ENCODE measurements at places on chromosomes 5 and 9.

- peak; percentile 60 for DNase-seq
Measured at GRCh38 chr9:2241836-2242741, 226.9 kb downstream of the SMARCA2 start.

DNA sequence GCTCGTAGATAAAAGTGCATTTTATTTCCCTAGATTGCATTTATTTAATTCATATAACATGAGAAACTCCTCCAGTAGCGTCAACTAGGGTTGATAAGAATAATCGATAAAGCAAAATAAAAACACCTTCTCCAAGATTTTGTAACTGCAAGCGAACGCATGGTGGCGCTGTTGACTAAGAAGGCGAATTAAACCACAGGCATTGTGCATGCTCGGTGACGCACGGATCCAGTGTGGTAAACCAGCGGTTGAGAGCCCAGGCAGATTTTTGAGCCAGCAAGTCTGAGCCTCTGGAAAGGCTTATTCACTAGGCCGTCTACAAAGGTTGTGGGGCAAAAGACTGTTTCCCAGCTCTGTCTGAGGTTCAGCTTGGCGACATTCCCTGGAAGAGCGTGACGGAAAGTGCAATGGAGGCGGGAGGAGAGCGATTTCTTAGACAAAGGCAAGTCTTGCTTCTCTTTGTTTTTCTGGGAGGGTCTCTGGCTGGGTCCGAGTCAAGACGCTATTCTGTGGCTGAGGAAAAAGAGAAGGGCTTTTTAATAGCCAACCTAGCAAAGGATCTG lies at the start of gene PCDHB3:
Gene PCDHB3, plus strand, starts transcription at position 231 of the 563 bp plus-strand sequence. Its CDS starts 177 bp downstream, at position 408.
- peak; percentile 39 for DNase-seq

DNA sequence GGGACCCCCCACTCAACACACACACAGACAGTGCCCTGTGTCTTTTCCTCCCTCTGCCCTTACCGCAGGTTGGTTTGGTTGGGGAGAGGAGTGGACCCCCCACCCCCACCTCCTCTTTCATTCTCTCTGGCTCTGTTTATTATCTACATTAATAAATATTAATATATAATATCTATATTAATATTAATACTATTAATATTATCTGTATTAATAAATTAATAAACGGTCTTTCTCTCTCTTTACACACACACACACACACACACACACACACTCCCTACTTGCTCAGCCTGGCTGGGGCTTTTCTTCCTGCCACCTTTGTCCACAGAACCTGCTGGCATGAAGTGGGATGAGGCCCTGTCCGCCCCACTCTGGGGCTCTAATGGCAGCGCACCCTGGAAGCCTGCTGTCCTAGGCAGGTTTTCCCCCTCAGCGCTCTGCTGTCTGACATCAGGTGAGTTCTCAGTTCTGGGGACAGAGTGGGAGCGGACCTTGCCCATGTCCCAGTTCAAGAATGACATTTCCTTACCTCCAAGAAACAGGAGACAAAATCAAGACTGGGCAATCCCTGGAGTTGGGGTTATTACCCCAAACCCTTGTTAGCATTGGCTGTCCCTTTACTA lies 10.5 kb upstream of the SMIM32 start:
- no peak for DNase-seq

DNA sequence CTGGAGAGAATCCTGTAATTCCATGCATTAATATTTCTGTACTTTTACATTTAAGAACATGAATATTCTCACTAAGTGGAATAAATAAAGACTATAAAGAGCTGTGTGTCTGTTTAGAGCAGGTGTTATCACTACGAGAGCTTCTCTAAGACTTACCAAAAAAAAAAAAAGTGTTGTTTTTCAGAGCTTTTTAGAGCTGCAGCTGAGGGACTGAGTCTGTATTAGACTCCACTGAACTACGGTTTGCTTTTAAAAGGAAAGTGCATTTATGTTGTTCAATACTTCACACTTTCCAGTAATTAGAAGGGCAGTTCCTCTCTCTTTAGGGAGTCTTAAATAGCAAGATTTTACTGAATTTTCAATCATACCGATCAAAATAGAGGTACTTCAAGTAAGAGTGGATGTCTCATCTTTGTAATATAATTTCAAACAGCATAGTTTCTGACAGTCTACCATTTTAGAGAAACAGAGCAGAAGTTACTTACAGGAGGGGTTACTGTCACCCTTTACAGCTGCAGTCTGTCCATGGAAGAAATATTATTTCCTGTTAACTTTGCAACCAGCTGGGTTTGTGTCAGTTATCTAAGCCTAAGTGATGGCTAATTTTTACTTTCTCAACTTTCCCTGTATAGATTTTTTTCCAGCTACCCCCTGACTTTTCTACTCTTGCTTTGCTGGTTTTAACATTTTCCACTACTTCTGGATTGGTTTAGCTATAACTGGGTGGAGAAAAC lies 2.4 kb downstream of the SYK start:
- no peak for DNase-seq

DNA sequence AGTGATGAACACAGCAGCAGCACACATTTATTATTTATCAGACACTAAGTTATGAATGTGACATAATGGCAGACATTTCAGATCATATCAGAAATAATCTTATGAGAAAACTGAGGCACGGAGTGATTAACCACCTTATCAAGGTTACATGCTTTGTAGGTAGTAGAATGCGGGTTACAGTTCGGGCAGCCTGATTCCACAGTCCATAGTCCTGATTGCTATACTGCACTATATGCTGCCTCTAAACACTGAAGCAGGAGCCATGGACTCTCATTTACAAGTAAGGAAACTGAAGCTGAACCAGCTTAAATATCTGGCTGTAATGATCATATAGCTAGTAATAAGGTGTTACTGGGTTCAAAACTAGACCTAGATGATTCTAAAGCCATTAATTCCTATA lies 291.3 kb upstream of the ADAMTSL1 start:
- DNase-seq = no peak

DNA sequence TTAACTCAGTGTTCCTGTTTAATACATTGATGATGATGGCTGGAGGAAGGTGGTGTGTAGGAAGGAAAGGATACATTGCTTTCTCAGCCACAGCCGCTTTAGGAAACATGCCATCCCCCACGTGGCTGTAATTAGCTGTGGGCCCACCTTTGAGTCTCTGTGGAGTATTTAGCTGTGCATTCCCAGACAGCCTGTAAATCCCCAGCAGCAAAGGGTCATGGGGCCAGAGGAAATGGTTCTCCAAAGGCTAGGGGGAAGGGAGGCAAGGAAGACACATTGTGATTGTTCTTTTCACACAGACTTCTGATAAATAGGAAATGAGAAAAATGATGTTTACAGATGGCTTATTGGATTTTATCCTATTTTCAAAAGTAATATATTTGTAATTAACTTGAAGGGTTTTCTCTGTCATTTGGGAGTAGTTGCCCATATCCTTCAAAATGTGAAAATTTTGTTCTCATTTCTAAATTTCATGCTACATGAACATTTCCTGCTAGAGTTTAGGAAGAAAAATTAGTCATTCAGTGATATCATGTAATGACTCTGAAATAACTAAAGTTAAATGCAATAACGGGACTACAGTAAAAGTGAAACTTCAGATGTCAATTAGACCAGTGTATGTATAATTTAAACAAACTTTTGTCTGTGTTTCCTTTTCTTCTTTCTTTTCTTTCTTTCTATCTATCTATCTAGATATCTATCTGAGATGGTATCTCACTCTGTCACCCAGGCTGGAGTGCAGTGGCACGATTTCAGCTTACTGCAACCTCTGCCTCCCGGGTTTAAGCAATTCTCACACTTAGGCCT lies 24.3 kb upstream of the F2R start:
- no peak for DNase-seq

DNA sequence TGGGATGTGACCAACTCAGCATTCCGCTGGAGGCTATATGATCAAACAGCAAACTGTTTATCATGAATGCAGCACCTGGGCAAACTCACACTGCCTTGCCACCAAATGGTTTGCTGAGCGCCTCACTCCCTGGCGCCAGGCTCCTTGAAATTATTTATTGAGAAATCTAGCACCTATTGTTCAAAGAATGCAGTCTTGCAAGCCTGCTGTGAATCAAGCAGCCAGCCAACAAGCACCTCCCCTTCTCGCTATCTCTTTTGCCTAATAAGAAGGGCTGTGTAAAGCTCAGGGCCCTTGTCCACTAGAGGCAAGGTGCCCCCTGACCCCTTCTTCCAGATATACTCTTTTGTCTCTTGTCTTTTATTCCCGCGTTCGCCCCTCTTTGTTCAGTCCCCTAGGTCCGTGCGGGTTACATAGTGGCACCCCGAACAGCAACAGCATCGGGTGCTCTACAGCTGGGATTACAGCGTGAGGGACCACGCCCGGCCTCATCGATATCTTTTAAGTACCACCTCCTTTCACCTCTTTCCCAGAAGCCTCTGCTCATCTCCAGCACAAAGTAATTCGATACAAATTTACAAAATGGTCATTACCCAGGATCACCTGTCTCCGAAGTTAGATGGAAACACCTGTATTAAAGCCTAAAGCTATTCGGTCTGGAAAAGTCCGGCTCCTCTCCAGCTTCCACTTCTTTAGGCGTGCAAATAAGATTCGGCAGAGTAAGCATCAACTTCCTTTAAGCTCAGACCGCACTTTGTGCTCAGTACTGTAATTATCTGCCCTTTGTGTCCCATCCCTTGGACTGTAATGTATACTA lies 896 bp downstream of the RIGI start:
- DNase-seq = peak; percentile 32

GRCh38 chr5:41527201-41527779 lies 16.9 kb upstream of the PLCXD3 start:
- no peak for DNase-seq

DNA sequence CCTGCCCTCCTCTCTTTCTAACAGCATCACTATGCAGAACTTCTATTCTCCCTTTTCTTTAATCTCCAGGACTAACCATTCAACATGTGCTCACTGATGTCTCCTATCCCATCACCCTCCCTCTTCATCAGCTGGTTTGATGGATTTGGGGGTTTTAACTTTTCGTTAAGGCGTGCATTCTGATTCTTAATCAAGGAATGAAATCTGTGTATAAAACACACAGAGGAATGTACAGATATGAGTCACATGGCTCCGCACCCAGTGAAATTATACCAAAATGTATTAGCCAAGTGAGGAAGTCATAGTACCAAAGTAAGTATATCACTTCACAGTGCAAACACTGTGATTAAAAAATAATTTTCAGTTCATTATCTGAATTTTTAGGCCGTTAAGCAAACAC lies 35.2 kb downstream of the MARCHF11 start:
- no peak for DNase-seq

DNA sequence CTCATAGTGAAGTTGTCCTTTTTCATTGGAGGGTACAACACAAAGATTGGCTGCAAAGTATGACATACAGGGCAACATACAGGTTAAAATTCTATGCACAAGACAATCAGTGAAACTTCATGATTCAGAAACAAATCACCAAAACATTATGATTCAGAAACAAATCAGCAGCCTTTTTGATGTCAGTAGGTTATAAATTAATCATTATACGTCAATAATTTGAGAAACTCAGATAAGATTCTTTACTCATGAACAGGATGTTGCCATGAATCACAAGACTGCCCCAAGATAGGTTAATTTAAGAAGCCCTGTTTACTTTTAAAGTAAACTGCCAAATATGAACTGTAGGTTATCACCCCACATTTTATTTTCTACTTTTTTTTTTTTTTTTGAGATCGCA lies 62.2 kb upstream of the IL33 start:
- DNase-seq = no peak

- no peak for DNase-seq
Measured at GRCh38 chr5:103847060-103847459, 284.5 kb upstream of the NUDT12 start.

GRCh38 chr9:16406526-16407225 lies 463.8 kb downstream of the BNC2 start:
- DNase-seq = no peak

- DNase-seq = no peak
Measured at GRCh38 chr9:16608906-16609305, 261.6 kb downstream of the BNC2 start.

DNA sequence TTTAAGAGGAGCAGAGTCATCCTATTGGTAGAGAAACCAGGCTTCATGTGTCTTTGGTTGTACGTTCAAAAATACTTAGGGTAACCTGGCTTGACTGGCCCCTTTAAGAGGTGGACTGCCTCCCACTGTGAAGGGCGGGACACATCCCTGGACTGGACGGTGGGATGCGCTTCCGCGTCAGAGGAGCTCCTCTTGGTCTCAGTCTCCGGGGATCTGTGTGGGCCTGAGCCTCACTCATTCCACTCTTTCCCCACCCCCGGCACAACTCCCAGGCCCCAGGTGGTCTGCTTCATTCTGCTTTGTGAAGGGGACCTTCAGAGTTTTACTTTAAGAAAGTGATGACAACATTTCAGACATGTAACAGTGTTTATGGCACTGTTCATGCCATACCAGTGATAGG lies 601.1 kb downstream of the IRX1 start:
- DNase-seq = no peak

- DNase-seq = no peak
Measured at GRCh38 chr9:69081261-69081660, 45.7 kb downstream of the FXN start.

DNA sequence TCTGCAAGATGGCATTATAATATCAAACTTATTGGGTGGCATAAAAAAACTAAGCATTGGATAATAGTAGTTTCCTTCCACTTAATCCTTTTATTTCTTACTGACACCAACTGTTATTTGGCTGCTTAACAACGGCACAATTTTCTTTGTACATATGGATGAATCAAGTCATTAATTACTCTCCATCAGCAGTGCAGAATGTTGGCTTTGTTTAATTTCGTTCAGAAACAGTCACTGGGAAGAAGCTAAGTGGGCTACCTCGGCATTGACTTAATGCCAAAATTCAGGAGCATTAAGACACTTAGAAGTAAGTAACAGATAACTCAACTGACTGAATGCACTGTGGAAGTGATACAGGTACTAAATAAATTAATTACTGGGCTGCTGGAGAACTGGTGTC lies 460.4 kb downstream of the CTNND2 start:
- DNase-seq = no peak

DNA sequence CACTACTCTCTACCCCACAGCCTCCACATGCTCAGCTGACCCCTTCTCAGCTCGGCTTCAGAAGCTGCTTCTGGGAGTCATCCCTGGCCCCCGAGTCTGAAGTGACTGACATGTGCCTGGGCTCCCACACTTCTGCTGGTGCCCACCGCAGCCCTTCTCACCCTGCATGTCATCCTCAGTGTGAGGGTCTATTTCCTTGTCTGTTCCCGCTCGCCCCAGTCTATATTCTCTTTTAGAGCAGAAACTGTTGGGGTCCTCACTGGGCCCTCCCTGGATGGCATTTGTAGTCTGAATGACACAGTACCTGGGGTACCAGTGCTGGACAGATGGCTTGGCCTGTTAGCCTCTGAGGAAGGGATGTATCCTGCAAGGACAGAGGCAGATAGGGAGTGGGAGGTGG lies 5.3 kb downstream of the ECSCR start:
- DNase-seq = no peak

- DNase-seq = no peak
Measured at GRCh38 chr5:83752700-83753099, 32.0 kb upstream of the HAPLN1 start.

GRCh38 chr9:89623925-89624420 lies 19.2 kb downstream of the GADD45G start:
- no peak for DNase-seq

GRCh38 chr5:127564002-127564769 lies 46.7 kb downstream of the PRRC1 start:
- DNase-seq = peak; percentile 79

Measured in NCI-H460 (cell line).